ENCODE measurements at places on chromosomes 3 and 15.

DNA sequence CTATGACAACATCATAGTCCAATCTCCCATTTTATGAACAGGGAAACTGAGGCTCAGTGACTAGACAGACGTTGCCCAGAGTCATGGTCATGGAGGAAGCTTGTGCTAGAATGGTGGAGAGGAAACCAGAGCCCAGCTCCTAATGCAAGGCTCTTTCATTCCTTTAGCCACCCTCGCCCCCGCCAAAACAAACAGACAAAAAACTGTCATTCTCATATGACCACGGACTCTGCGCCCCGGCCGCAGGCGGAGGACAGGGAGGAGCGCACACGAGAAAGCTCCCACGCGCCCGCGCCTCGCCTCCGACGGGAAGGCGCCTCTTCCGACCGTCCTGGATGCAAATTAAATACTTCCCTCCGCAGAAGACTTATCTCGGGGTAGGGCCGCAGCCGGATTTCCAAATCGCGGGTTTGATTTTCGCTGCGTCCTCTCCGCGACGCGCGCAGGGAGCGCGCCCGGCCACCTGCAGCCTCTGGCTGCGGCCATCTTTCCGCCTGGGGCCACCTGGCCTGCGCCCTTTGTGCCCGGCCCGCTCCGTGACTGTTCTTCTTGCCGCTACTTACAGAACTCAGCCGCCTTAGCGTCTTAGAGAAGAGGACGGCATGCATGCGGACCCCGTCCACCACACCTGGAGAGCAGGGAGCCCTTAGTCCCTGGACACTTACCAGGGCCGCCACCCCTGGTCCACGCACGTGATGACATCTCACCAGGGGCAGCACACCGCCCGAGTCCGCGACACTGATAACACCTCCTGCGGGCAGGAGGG is 670 bp upstream of the ATP13A3 start:
- DNase-seq = no peak

GRCh38 chr3:188624384-188624783 is 470.4 kb downstream of the LPP start:
- DNase-seq = peak; percentile 24

DNA sequence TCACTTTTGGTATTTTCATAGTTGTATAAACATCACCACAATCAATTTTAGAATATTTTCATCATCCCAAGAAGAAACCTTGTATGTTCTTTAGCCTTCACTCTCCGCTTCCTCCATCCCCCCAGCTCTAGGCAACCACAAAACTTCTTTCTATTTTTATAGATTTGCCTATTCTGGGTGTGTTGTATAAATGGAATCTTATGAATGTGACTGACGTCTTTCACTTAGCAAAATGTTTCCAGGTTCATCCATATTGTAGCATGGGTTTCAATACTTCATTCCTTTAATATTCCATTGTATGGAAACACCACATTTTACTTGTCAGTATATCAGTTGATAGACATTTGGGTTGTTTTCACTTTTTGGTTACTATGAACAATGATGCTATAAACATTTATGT is 335.8 kb upstream of the GOLIM4 start:
- DNase-seq = peak; percentile 25

DNA sequence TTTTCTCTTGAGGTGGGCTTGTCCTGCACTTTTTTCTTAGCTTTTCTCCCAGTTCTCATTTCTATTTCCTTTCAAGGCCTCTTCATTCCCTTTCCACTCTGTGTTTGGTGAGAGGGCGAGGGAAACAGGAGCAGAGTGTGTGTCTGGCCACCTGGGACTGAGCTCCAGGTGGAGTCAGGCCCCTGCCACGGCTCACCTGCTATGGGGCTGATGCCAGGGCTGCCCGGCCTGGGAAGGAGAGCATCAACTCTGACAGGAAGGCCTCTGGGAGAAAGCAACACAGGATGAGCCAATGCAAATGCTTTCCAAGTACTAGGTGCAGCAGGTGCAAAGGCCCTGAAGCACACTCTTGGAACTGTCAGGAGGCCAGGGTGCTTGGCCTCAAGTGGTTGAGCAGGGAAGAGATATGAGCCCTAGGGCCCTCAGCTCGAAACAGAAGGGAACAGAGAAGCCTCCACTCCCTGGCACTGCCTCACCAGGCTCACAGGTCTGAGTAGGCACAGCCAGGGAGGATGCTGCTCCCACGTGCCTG is 27.3 kb upstream of the DUSP7 start:
- no peak for DNase-seq

- DNase-seq = no peak
Measured at GRCh38 chr15:68224546-68225250, 4.8 kb downstream of the CLN6 start.

DNA sequence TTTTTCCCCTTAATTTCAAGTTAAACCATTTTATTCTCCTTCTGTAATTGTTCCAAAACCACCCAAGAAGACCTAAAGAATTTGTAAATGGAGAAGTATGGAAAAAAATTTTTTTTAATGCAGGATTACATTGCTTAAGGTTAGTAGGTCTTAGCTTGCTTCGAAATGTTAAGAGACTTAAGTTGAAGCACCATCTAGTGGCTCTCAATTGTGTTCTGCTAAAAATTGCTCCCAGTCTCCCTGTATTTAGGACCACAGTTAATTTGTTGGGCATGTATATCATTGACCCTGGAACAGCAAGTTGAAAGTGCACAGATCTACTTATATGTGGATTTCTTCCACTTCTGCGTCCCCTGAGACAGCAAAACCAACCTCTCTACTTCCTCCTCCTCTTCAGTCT is 32.4 kb downstream of the CD200R1L start:
- peak; percentile 86 for DNase-seq

- DNase-seq = no peak
Measured at GRCh38 chr3:170539897-170540296, 46.0 kb downstream of the SLC7A14 start.

- no peak for DNase-seq
Measured at GRCh38 chr3:157836022-157836421, 270.2 kb downstream of the SHOX2 start.

DNA sequence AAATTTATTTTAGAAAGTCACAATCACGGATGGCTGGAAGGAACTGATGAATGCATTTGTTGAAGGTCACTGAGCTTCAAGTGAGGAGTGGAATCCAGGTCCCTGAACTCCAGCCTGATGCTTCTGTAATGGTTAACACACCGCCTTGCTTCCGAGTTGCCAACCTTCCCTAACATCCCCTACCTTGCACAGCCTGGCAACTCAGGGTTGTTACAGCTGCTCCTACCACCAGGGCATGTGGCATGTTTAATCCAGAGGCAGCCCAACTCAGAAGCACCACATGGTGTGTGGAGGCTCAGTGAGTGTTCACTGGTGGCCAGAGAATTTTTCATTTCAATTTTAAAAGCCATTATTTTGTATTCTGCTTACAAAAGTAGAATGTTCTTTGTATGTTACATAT is 4.9 kb downstream of the TM2D3 start:
- DNase-seq = no peak

DNA sequence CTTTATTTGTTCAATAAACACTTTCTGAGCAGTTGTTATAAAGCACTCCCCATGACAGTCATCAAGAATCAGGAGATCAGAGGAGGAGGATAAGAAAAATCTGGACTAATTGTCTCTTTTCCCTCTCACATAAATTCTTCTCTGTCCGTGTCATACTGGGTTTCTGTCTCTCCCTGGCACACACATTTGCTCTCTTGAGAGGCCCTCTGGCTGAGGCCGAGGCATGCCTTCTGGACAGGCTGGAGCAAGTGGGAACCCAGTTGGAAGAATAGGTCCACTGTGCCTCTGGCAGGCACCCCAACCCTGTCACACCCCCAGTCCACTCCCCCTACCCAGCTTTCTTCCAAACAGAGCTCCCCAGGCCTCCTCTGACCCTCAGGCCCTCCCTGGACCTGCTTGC is 315.8 kb downstream of the UACA start:
- DNase-seq = no peak

- no peak for DNase-seq
Measured at GRCh38 chr3:69493157-69493556, 107.3 kb upstream of the FRMD4B start.

GRCh38 chr15:43249236-43249635 is 17.5 kb downstream of the TGM5 start:
- peak; percentile 25 for DNase-seq

GRCh38 chr3:170869645-170870593 is at the start of gene RPL22L1:
Gene RPL22L1, minus strand, starts transcription at chr3:170870195. Its CDS starts 28 bp downstream, at chr3:170870167.
- peak; percentile 96 for DNase-seq

- no peak for DNase-seq
Measured at GRCh38 chr3:183195266-183195665, 32.7 kb upstream of the LAMP3 start.

DNA sequence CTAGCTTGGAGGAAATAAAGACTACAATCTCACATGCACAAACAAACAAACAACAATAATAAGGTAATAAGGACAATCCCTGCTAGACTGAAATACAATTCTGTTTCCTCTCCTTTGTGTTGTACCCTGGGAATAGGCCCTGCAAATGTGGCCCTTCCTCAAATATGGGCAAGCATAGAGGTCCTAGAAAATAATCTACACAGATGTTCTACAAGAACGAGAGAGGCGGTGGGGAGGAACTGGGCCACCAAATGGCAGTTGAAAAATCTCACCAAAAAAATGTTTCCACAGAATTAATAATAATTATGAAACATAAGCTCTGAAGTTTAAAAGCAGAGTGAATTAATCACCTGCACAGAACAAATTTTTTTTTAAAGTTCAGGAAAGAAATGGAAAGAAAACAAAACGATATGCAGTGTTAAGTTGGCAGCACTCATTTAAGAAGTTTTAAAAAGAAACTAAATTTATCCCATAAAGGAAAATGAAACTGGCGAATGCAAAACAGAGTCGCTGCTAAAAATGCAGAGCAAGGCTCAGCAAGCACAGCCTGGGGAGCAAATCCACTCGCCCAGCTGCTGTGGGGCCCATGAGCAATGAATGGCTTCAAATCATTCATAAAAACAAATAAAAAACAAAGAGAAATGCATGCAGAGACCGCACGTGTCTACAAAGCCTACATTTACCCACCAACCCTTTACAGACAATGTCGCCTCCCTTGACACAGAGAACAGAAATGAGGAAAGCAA is 475.4 kb downstream of the OCA2 start:
- DNase-seq = no peak

DNA sequence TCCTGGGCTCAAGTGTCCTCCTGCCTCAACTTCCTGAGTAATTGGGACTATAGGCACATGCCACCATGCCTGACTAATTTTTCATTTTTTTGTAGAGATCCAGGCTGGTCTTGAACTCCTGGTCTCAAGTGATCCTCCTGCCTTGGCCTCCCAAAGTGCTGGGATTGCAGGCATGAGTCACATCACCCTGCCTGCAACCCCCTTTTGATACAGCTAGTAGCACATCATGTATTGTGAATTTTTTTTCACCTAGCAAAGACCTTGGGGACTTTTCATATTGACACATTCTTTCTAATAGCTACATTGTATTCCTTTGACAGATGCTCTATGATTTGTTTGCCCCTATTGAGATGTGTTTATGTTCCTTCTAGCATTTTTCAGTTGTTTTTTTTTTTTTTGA is 14.2 kb downstream of the IRAK2 start:
- no peak for DNase-seq

DNA sequence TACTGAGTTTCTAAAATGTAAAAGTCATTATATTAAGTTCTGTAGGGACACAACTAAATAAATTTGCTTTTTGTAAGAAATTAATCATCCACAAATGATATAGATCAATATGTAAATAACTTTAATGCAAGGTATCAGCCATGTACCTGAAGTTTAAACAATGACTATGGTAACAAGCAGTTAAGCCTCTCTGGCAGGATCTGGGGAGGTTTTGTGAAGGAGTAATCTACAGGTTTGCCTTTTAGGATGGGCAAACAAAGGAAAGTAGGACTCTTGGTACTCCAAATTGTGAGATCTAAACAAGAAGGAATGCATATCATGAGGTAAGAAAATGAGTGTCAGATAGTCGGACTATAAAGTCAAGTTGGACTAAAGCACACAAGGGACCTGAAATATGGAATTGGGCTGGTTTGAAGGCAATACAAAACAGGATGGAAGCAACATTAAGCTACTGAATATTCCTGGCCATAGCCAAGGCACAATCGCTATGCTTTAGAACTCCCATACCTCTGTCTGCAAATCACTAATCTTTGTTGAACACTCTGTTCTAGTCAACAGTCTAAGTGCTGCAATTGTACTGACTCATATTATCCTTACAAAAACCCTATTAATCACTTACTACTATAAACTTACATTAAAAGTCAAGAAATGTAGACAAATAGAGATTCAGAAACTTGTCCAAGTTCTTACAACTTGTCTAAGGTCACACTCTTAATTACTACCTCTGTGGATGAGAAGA is 412.8 kb downstream of the DIPK2A start:
- no peak for DNase-seq

DNA sequence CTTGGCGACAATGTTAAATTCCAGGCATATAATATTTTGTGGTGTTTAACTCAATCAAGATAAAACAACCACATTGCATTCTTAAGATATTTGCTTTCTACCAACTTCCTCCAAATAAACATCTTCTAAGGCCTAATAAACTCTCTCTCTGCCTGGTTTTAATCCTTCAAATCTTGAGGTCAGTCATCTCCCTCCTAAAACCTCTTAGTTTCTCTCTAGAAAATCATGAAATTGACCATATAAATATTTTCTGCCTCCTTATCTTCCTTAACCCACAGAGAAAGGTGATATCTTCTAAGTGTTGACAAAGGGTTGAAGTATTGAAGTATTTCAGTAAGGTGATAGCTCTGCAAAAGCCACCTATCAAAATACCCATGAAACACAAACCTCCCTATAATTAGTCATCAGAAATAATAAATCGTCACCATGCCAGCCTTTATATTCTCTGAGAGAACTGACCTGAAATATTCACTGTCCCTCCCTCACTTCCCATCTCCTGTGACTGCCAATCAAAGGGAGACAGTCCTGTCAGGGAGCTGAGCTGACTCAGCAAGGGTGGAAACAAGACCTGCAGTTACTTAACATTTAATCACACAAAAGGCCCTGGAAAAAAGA is 1261.1 kb downstream of the ROBO1 start:
- DNase-seq = peak; percentile 48

DNA sequence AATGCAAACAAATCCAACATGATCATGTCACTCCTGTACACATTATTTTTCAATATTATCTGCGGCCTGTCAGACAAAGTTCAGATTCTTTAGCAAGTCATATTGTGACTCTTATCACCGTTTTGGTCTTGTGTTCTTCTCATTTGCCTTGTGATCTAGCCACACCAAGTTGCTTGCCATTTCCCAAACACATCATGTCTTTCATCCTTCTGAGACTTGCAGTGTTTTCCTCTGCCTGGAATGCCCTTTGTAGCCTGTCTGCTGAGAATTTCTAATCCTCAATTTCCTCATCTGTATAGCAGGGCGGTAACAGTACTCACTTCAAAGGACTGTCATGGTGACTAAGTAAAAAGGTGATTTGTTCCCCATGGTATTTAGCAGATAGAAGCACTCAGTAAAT is 135.0 kb downstream of the GREM1 start:
- DNase-seq = no peak

GRCh38 chr15:90114451-90114901 is 12.2 kb upstream of the IDH2 start:
- no peak for DNase-seq

GRCh38 chr15:93026380-93026817 is 62.6 kb downstream of the RGMA start:
- DNase-seq = no peak

- no peak for DNase-seq
Measured at GRCh38 chr3:155852341-155852740, 1.9 kb downstream of the SLC33A1 start.

Data from fibroblast of upper back skin (primary cell).